ENCODE measurements at places on chromosomes 1 and 21. TPM values are rescaled to one million over a fixed set of nuclear protein-coding genes. Genes with fewer than 3 reads are reported as not detected.

The IL12RB2 gene
- not detected for polyA plus RNA-seq

GRCh38 chr1:27003745-27004470 lies 8.7 kb downstream of the TENT5B start:
- no peak for DNase-seq

- no peak for DNase-seq
These were observed 112.2 kb downstream of the DYRK1A start for GRCh38 chr21:37478794-37479193.

The PCSK9 gene
- not detected for polyA plus RNA-seq

DNA sequence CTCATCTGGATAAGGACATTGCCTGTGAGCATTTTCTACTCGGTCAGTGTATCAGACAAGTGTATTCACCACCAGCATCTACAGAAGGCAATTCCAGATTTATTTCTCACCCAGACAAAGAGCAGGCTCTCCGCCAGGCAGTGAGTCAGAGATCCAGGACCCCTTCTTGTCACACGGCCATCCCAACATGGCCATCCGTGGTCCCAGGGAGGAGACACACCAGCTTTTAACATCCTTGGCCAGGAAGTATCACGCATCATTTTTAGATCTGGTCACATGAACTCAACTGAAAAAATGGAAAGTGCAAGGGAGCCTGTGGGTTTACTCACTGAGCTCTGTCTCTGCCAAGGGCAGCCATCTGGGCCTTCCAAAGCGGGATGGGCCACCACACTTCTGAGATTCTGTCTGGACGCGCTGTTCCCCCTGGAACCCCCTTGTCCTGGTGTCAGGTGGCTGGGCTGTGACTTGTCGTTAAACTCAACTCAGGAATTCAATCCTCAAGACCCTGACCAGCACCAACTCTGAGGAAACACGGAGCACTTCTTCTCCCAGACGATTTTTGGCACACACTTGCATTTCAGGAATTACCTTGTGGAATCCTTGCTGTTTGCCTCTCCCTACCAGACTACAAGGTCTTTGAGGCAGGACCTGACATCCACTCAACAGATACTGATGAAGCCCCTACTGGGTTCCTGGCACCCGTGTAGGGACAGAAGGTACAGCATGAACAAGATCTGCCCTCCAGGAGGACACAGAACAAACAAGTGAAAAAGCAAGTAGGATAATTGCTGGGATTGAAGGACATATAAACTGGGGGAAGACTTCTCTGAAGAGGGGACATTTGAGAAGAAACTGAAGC lies 21.6 kb upstream of the CCSAP start:
- no peak for DNase-seq

DNA sequence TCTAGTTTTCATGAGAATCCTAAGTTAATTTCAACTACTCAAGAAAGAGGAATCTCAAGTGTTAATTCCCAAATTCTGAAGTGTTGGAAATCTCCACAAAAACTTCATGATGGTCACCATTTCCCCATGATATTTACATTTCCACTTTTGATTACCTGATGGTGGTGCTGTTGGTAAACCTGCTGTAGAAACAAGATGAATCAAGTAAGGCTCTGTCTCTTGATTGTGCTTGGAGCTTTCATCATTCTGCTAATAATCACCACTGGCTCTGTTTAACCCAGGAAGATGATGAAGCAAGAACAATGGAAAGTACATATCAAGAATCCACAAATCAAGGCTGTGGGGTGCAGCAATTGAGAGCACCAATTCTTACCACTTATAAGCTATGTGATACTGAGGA lies 77.8 kb downstream of the C4BPA start:
- DNase-seq = peak; percentile 54

The KCNJ9 gene
- not detected for polyA plus RNA-seq

The HAO2 gene
- not detected for polyA plus RNA-seq

DNA sequence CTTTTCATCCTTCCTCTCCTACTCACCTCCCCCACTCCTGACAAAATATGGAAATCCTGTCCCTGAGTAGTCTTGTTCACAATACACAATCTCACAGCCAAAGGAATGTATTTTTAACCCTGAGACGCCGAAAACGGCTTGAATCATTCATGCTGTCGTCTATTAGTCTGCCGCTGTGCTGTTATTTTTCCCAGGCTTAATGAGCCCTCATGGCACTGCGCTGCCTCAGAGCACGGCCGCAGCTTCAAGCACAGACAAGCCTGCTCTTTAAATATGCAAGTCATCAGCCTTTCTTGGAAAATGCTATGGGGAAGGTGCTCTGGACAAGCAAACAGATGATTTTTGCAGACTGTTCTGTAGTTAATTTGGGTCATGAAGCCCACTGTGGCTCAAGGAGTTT lies 302.7 kb downstream of the DISC1 start:
- no peak for DNase-seq

All from B cell (primary cell).